DMS 273 treated with DMSO at 0.1 percent for 48 hours (cell line): ENCODE measurements at places on chromosomes 13 and 19.
A peak's percentile ranks its signal among the peaks of the same experiment; 100 is the strongest.

GRCh38 chr19:873561-874041, 14.1 kb downstream of the CFD start:
- DNase-seq, result no peak

DNA sequence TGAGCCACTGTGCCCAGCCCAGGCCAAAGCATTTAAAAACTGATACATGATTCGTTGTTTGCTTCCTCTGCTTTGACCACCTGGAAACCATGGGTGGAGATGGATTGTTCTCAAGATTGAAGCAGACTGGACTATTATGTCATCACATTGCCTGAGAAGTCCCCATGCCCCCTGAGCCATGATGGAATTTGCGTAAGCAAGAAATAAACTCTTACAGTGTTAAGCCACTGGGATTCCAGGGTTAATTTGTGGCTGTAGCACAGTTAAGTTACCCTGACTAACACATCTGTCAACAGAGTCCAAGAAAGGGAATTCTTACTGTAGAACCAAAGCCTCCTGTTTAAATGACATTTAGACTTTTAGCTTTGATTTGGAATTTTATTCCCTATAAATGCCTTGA, 19.4 kb upstream of the DHRS12 start:
- no peak for DNase-seq

- peak; percentile 11 for DNase-seq
Observed at GRCh38 chr13:33251131-33251661, 34.4 kb downstream of the STARD13 start.

DNA sequence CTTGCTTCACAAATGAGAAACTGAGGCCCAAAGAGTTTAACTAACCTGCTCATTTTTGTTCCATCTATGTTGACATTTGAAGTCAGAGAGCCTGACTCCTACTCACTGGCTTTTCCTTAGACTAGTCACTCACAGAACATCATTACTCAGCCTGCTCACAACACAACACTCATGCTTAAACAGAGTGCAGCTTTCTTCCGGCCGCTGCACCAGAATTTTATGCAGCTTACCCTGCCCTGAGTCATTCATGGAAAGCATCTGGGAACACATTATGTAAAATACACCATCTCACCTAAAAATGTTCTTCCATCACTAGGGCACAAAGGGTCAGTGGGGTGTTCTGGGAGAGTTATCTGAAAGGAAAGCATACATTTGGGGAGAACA, 303.4 kb downstream of the SPRY2 start:
- DNase-seq, result no peak

- no peak for DNase-seq
Observed at GRCh38 chr19:31174948-31175347, 174.3 kb downstream of the TSHZ3 start.

DNA sequence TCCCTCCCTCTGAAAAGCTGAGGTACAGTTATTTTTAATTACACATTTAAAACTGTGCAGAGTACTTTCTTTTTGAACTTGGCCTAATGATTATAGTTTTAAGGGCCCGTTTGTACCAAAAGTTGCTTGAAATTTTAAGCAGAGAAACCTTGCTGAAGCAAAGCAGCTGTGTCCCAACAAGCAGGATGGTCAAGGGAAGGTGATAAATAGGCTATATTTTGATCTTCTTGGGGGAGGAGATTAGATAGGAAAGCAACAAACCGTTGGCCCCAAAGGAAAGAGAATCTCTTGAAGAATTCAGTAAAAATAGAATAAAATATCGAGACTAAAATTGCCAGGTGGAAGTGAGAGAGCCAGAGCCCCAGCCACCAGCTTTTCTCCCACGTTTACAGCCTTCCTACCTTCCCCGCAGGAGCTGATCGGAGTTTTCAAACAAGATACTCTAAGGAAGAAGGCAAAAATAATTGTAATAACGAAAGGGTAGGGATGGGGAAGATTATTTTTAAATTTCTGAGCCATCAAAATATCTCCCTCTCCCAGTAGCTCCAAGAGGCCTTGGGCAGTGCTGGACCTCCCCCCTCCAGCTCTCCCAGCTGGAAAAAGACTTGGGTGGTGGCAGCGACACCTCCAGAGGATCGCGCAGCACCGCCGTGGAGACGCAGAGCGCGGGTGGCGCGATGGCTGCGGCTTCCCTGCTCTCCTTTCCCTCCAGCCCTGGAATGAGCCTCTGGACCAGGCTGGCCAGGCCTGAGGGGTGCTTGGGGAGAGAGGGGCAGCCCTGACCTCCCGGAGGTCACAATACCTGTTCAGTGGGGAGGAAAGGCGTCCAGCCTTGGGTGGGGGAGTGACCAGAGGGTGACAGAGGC, 5.8 kb downstream of the ZIC2 start:
- no peak for DNase-seq

DNA sequence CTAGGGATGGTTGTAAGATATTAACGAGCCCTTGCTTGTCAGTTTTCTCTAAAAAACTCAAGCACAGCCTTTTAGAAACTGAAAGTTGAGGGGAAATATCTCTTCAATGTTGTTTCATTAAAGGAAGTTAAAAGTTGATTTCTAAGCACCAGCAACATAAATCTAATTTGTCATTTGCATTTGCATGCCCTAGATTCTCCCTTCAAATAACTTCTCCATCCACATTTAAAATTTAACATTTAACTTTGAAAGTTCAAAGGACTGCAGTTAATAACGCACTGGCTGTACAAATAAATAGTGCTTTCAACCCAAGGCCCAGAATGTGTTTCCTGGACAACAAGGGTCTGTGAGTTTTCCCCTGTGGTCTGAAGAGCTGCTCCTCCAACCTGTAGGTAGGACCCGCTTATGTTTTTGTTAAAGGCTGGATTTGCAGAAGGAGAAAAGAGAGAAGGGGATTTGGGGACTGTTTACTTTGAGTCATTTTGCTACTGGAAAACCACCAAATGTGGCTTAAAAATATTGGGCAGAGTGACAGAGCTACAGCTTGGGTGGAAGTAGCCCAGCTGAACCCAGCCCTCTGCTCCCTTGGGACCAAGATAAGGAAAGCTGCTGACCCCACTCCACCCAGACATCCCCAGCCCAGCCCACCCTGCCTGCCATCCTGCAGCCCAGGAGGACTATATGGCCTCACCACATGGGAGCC, 39.8 kb downstream of the TNFRSF19 start:
- no peak for DNase-seq

DNA sequence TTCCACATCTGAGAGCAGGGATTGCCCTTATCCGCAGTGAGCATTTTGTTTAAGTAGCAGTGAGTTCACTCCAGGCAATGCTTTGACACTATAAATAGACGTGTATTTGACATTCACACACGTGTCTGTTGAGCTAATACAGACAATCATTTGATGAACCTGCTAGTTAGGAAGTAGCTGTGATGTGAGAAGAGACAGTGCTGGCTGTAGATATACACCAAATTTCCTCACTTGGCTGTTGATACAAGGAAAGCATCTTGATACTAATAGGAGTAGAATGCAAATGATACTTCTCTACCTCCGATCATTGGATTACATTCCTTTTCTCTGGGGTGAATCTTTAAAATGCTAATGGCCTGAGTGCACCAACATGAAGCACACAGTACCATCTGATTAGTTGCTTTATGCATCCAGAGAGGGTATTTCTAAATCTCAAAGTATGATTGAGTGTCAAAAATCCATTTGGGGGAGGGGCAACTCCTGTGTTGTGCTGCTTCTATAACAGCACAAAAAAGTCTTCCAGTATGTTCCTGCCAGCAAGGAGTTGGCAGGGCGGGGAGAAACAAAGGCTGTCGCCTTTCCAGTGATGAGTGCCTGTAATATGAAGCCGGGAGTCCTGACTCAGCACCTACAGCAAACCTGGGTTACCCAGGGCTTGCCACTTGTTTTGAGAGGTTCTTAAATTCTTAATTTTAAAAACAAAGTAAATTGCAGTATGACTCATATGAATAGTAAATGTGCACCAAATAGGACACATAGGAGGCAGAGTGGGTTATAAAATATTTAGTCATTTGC, 7.0 kb downstream of the CUL4A start:
- DNase-seq, result peak; percentile 35

DNA sequence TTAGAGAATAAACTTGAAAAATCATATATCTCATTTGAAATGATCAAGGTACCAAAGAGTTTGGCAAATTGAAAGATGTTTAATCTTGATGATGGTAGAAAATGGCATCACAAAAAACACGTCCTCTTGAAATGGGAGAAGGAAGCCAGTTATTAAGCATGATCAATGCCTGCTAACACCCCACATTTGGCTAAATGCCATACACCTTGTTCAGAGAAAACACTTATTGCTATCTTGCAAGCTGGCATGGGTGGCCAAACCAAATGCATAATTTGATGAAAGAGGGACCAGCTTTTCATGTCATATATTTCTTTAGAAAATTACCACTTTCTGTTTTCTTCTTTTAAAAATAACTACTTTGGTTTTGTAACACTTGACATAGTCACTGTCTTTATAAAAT, 141.3 kb downstream of the ZAR1L start:
- no peak for DNase-seq

DNA sequence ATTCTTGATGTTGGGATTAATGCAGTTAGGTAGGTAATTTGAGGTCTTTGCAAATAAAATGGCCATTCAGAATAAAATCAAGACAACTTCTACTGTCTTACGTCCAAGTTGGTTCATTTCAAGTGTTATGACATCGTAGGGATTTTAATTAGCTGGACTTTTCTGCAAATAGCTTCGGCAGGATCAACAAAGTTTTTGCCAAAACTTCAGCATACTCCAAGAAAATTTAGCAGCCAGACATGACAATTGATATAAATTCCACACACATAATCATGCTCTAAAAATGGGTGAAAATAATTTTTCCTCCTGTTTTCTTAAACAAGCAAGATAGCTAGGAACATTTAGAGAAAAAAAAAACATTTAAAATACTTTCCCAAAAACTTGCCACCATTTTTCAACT, 158.8 kb downstream of the RGCC start:
- DNase-seq, result no peak

GRCh38 chr13:36665630-36666029, 8.2 kb upstream of the SERTM1 start:
- no peak for DNase-seq

GRCh38 chr19:57515255-57515654, 11.9 kb upstream of the ZNF549 start:
- no peak for DNase-seq

DNA sequence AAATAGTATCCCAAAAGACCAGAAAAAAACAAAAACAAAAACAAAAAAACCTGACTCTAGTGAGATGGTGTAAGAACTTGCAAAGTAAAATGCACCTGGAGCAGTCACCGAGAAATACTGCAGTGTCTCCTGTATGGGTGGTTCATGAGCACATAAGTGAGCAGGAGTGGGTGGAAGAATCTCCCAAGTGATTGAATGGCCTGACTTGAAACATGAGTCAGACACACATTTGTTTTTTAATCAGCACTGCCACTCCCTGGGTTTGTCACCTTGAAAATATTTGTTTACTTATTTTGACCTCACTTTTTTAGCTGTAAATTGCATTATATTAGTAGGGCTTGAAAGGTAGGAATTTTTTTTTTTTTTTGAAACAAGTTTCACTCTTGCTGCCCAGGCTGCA, 2.0 kb downstream of the ZNF431 start:
- DNase-seq, result no peak

DNA sequence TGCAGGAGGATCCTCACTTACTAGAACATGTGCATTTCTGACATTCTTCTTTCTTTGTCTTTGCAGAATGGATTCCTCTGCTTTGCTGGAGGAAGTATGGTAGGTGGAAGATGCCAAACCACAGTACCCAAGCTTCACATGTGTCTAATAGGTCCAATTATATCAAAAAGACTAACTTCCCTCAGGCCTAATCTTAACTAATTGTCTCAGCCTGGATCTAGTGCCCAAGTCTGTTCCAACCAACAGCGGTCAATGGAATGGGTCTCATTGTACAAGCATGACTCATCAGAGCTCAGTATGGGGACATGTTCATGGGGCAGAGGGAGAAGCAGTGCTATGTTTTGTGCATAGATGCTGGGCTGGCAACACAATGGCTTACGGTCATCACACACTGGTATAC, 81.6 kb upstream of the CSNK1A1L start:
- DNase-seq, result no peak

DNA sequence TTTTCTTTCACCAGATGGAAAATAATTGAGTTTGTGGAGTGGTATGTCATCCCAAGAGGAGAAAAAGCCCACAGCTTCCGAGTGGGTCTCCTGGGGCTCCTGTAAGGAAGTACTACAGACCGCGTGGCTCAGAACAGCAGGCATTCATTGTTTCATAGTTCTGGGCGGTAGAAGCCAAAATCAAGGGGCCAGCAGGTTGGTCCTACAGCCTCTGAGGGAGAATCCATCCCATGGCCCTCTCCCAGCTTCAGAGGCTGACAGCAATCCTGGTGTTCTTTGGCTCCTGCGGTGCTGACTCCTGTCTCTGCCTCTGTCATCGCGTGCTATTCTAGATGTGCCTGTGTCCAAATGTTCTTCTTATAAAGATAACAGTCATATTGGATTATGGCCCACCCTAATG, 362.6 kb downstream of the FGF14 start:
- no peak for DNase-seq

GRCh38 chr13:80161896-80162295, 179.0 kb downstream of the SPRY2 start:
- no peak for DNase-seq

DNA sequence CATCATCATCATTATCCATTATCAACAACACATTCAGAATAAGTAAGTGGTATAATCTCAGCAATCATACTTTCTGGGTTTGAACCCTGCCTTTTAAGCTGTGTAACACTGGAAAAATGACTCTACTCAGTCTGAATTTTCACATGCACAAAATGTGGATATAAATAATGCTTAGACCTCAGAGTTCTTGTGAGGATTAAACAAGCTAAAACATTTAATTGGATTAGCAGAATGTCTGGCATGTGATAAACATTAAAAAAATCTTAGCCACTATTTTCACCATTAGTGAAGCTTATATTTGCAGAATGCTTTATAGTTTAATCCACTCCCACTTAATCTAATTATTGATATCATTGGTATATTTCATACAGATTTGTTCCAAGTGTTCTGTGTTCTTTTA, 412.3 kb downstream of the RFC3 start:
- no peak for DNase-seq

- DNase-seq, result no peak
Observed at GRCh38 chr13:91762957-91763356, 364.5 kb downstream of the GPC5 start.

DNA sequence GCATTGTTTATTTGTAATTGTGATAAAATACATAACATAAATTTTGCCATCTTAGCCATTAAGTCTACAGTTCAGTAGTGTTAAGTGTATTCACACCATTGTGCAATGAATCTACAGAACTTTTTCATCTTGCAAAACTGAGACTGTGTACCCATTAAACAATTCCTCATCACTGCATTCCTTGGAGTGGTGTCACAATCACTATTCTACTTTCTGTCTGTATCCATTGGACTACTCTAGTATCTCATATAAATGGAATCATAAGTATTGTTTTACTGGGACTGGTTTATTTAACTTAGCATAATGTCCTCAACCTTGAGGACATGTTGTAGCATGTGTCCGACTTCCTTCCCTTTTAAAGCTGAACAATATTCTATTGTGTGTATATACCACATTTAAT, 36.8 kb downstream of the UFM1 start:
- DNase-seq, result no peak

- DNase-seq, result no peak
Observed at GRCh38 chr13:47955836-47956235, 45.2 kb downstream of the SUCLA2 start.

- no peak for DNase-seq
Observed at GRCh38 chr19:30877661-30878113, 471.5 kb downstream of the TSHZ3 start.
